ENCODE measurements at places on chromosomes 4 and X.

- H3K27me3 ChIP-seq, result no peaks in the 10 kb centered on the region
- no peak overlapping the region for H3K4me3 ChIP-seq
- H3K27ac ChIP-seq, result no peak overlapping the region
- no peaks in the 10 kb centered on the region for H3K4me1 ChIP-seq
Measured at GRCh38 chr4:27779827-27780226, 919.2 kb downstream of the STIM2 start.

GRCh38 chr4:105461221-105461620 is 12.6 kb downstream of the PPA2 start:
- DNase-seq, result no peak
- no peaks in the 10 kb centered on the region for H3K27me3 ChIP-seq
- no peaks in the 10 kb centered on the region for H3K4me1 ChIP-seq
- no peak overlapping the region for H3K27ac ChIP-seq

GRCh38 chr4:91830681-91831395 is 472.9 kb upstream of the GRID2 start:
- no peak overlapping the region for H3K4me3 ChIP-seq
- DNase-seq, result no peak
- H3K27me3 ChIP-seq, result no peaks in the 10 kb centered on the region
- no peaks in the 10 kb centered on the region for H3K4me1 ChIP-seq
- H3K36me3 ChIP-seq, result no peaks in the 10 kb centered on the region

DNA sequence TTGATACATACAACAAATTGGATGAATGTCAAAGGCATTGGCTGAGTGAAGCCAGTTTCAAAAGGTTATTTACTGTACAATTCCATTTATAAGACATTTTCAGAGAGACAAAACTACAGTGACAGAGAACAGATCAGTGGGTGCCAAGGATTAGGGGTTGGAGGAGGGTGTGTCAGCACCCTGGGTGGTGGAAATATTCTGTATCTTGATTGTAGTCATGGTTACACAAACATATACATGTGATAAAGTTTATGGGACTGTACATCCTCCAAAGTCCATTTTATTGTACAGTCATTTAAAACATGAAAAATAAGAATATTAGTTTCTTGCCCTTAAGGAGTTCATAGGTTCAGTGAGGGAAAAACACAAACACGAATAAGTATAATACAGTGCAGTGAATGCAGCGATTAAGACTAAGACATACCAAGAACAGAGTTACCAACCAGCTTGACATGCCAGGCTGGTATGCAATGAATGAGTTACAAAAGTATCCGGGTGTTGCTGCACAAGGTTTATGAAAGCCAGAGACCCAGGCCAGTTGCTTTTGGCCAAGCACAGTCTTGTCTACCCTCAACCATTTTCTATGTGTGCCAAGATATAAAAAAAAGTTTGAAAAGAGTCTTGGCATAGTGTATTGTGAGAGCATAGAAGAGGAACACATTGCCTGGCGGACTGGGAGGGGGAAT is 123.6 kb downstream of the MSL3 start:
- H3K27ac ChIP-seq, result no peak overlapping the region
- no peaks in the 10 kb centered on the region for H3K27me3 ChIP-seq
- DNase-seq, result no peak
- H3K4me3 ChIP-seq, result no peak overlapping the region

GRCh38 chr4:85005865-85006377 is 39.4 kb upstream of the WDFY3 start:
- DNase-seq, result no peak
- no peaks in the 10 kb centered on the region for H3K36me3 ChIP-seq
- no peaks in the 10 kb centered on the region for H3K27me3 ChIP-seq
- H3K27ac ChIP-seq, result no peak overlapping the region

GRCh38 chr4:139530833-139531427 is 25.1 kb downstream of the SETD7 start:
- H3K4me1 ChIP-seq, result no peaks in the 10 kb centered on the region
- H3K27me3 ChIP-seq, result no peaks in the 10 kb centered on the region
- peak; percentile 80 for DNase-seq

GRCh38 chr4:37685161-37685822 is 884 bp downstream of the RELL1 start:
- peak overlapping the region; percentile 5 for H3K27ac ChIP-seq
- H3K4me3 ChIP-seq, result peak overlapping the region; percentile 72
- peak; percentile 53 for DNase-seq
- H3K27me3 ChIP-seq, result no peaks in the 10 kb centered on the region

DNA sequence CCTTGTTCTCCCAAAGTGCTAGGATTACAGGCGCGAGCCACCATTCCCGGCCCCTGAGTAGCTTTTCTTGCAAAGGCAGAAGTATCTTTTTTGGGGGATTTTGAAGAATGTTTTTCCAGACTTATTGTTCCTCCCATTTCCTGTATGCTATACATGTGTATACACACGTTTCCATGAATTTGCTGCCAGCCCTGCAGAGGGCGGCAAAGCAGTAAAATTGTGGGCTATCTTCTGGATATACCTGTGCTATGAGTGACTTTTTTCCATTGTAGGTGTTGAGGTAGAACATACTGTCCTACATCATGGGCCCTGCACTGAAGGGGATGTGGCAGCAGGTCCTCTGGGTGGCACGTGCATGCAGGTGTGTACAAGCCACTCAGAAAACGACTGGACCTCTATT is 16.9 kb upstream of the MED28 start:
- no peaks in the 10 kb centered on the region for H3K27me3 ChIP-seq
- no peak overlapping the region for H3K4me3 ChIP-seq
- H3K27ac ChIP-seq, result no peak overlapping the region
- no peaks in the 10 kb centered on the region for H3K4me1 ChIP-seq
